Caudate nucleus (tissue), 63 donors: ENCODE measurements at places on chromosomes 6 and 20.

- DNase-seq: no peak
Observed at GRCh38 chr20:46169245-46170171, 51.4 kb downstream of the CD40 start.

GRCh38 chr6:131331151-131331550 lies 195.9 kb downstream of the AKAP7 start:
- DNase-seq: no peak

DNA sequence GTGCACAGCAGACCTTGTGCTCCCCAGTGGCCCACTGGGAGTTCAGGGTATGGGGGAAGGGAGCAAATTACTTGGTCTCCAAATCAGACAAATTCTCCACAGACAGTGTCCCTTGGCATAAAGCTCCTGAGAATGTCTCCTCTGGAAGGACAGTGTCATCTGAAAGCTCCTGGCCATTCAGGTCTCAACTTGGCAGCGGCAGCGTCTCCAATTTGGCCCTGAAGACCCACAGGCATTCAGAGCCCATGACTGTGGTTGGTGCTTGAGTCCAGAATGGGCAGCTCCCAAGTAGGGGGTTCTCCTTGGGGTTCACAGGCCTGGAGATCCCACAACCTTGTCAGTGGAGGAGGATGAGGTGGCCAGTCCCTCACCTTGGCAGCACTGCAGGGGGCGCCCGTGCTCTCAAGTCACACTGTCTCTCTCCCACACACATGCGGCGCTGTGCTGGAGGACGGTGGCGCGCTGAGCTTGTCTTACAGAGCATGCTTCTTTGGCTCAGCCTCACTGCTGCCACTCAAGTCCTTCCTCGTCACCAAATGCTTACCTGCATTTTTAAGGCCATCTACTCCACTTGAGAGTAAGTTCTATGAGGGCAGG lies 20.7 kb downstream of the DYNLRB1 start:
- no peak for DNase-seq

GRCh38 chr6:62283796-62284411 lies 2.1 kb downstream of the KHDRBS2 start:
- DNase-seq: no peak

DNA sequence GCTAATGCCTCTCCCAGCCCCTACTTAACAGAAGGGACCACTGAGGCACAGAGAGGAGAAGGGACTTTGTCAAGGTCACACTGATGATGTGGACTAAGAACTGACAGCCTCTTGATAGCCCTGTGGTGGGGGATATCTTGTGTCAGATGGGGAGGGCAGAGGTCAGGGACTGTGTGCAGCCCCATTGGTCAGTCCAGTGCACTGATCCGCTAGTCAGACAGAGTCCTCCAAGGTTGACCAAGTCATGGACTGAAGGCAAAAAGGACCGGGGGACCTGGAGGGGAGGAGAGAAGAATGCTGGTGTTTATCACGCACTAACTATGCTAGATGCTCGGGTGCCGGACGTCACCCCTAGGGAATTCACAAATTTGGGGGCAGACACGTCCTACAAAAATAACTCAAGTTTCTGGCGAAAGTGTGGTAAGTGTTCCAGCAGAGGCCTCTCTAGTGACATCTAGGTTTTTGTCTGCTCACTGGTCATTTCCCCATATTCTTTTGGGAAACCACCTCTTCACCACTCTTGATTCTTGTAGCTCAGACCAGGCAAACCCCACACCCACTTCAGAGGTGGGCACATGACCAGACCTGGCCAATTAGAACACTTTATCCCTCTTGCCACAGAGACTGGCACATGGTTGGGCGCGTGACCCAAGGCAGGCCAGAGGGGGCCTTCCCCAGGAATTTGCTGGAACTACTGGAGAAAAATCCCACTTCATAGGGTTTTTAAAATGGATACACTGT lies 21.0 kb downstream of the TCF15 start:
- no peak for DNase-seq

- DNase-seq: no peak
Observed at GRCh38 chr6:120484146-120484545, 850.1 kb downstream of the TBC1D32 start.

DNA sequence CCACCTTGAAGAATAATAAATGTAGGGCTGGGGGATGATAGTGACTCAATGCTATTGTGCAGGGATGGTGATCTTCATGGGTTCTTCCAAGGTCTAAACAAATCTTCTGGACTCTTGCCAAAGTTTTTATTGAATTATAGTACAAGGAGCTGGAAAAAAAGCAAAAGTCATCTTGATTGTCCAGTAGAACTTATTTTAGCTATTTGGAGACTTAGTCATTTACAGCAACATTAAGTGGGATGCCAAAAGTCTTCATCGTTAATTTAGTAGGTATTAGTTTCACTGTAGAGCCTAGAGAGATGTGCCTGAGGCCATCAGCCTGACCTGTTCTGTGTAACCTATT lies 212.9 kb upstream of the TBX18 start:
- no peak for DNase-seq

GRCh38 chr6:8337147-8337546 lies 98.2 kb downstream of the SLC35B3 start:
- DNase-seq: no peak

DNA sequence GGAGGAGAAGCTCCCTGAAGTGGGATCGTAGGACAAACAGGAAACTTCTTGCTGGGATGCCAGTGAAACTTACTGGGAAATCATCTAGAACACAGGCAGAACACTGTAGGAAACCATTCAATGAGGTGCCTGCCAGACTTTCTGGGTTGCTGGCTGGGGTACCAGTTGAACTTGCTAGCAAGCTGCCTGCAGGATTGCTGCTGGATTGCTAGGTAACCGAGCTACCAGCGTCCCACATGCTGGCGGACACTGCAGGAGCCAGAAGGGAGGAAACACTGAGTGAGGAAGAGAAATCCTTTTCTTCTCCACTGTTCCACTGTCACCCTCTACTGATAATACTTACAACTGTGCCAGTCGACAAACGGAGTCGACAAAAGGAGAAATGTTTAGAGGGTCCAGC lies 91.3 kb upstream of the SLC35B3 start:
- no peak for DNase-seq

GRCh38 chr6:124200661-124201060 lies 397.0 kb downstream of the NKAIN2 start:
- DNase-seq: no peak

DNA sequence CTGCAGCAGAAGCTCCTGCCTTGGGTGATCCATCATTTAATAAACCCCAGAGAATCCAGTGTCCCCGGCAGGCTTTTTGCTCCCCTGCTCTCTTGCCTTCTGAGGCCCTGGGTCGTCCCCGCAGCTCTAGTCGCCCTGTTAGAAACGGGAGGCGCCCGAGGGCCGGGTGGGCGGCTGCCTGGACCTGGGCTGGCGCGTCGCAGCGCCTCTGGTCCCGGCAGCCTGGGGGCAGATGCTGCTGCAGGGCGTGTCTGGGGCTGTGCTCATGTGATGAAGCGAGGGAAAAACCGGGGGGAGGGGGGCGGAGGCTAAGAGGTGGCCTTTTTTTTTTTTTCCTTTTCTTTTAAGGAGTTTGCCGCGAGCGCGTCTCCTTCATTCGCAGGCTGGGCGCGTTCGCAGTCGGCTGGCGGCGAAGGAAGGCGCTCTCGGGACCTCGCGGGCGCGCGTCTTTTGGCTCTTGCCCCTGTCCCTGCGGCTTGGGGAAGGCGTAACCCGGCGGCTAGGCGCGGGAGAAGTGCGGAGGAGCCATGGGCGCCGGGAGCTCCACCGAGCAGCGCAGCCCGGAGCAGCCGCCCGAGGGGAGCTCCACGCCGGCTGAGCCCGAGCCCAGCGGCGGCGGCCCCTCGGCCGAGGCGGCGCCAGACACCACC lies 394 bp downstream of the AKAP12 start:
- DNase-seq: peak; percentile 65

DNA sequence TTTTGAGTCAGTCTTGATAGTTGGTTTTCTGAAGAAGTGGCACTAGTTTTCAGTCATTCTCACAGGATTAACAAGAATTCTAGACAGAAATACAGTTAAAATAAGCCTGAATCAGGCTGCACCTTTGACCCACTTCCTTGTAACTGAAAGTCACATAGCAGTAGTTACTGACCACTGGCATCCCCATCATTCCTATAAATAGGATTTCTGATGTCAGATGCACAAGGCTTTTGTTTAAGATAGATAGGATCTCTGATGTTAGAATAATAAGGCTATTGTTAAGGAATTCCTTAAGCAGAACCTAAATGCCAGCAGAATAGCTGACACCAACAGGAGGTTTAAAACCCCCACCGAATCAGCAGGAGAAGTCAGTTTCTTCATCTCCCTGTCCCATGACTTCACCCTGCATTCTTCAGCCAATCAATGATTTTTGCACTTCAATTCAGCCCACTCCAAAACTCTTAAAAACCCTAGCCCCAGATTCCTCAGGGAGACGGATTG lies 30.6 kb upstream of the ZBTB24 start:
- no peak for DNase-seq

GRCh38 chr6:154510144-154510905 lies at the start of gene CNKSR3:
CNKSR3 (minus strand) TSS chr6:154510685; CDS start chr6:154510114, 571 bp downstream.
- no peak for DNase-seq

DNA sequence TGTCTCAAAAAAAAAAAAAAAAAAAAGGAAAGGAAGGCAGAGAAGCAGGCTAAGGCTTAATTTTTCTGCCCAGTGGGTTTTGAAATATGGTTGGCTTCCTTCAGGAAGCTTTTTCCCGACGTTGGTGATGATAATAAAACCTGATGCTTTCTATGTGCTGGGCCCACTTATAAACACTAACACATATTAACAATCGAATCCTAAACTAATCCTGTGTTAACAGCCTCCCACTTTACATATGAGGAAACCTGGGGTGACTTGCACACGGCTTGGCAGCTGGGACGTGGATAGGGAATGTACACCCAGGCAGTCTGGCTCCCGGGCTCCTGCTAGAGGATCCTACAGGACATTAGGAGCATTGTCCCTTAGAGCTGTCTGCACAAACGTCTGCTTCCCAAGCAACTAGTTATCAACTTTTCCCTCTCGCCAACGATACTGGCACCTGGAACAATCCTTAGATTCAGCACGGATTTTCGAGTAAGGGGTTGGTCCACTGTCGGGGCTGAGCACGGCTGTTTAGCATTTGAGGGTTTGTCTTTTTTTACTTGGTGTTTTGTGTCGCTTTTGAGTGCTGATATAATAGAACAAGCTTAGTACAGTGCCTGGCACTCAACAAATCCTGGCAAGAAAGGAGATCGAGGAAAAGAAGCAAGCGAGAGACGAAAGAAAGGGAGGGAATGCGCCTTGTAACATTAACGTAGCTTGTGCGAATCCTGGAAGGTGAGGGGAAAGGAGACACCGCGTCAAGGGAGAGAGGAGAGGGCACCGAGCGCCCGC lies 622 bp upstream of the KIZ start:
- no peak for DNase-seq

DNA sequence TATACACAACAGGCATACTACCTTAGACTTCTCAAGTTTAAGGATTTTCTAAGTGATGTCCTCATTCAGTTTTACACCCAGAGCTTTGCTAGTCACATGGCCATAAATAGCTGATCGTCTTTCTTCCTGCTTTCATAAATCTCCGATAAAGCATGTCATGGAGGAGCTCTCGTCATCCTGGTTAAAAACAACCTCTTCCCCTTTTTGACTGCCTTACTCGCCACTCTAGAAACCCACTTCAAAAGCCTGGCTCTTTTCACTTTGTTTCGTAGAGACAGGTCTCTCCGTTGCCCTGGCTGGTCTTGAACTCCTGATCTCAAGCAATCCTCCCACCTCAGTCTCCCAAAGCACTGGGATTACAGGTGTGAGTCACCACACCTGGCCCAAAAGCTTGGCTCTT lies 67.0 kb upstream of the SMIM29 start:
- DNase-seq: no peak

DNA sequence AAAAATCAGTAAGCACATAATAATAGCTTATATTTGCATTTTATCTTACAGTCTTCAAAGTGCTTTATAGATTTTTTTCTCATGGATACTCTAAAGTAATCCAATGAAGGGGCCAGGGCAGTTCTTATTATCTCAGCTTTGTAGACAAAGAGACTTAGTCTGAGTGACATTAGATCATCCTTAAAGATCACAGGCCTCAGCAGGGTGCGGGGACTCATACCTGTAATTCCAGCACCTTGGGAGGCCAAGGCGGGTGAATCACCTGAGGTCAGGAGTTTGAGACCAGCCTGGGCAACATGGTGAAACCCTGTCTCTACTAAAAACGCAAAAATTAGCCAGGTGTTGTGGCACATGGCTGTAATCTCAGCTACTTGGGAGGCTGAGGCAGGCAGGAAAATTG lies 14.5 kb downstream of the FERMT1 start:
- no peak for DNase-seq

DNA sequence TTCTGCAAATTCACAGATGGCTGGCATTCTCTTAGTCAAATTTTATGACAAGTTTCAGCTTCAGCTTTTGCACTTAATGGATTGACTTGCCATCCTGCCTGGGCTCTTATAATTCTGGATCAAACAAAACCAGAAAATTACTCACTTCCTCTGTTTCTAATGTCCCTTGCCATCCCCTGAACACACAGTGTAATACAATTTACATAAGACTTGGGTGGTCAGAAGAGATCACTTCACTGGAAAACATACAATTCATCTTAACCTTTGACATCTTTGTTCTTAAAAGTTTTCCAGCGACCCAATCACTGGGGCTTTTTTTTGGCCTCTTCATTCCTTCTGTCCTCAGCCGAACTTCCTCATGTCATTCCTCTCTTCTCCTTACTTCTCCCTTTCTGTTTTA lies 199.0 kb downstream of the ARHGAP18 start:
- no peak for DNase-seq

DNA sequence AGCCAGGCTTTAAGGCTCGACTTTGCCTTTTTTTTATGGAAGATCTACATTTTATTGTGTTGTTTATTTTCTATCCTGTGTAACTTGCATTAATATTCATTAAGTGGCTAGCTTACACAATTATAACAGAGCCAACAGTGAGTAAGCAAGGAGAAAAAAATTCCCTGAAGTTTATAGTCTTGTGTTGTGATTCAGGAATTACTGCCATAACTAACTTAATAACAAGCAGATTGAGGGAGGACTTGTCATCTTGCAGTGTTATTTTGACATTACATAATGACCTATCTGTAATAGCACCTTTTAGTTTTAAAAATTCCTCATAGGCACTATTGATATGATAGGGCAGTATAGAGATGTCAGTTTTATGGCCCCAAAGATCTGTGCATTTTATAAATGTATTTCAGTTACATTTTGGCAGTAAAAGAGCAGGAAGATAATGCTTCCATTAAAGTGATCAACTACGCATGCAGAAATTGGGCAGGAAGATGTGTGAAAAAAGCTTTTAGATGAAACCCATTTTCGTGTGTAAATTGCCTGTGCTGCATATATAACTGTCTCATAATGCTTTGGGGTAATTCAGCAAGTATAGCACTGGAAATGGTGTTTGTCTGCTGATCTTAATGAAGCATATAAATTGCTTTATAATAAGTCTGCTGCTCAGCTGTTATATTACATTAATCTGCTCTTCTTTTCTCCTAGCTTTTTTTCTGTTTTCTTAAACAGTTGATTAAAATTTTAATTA lies 123.0 kb downstream of the SMAP1 start:
- DNase-seq: no peak

GRCh38 chr6:139240161-139241010 lies 51.4 kb downstream of the TXLNB start:
- DNase-seq: no peak

- DNase-seq: no peak
Observed at GRCh38 chr6:11163932-11164331, 52.4 kb upstream of the ERVFRD-1 start.
